Muscle of back (tissue), 13 donors: ENCODE measurements at places on chromosomes 5 and 9. TPM values are rescaled to one million over a fixed set of nuclear protein-coding genes. Genes with fewer than 3 reads are reported as not detected.

- DNase-seq = no peak
These were observed 232.1 kb downstream of the ARHGEF28 start for GRCh38 chr5:73858054-73858453.

DNA sequence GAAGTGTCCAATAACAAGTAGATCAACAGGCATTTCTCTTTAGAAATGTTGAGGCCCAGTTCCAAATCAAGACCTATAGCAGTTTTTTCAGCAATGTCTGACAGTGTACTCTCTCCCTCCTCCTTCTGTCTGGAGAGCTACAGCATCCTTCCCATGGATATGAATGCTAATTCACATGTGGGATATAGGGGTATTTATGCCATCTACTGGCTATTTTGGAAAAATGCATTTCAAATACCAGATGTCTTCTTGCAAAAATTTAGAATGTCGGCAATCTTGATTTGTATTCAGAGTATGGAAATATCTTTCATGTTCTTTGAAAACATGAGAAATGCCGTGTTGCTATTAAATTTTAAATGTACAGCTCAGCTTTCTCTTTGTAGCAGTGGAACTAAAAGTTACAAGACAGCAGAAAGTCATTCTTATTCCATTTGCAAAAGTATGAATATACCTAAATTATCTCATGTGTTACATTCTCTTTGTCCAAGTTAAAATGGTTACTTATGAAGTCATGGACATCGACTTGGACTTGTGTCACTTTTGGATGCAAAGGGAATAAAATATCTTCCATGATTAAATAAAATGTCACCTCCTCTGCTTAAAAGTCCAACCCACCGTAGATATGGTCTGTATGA lies 647.8 kb downstream of the TAF11L14 start:
- peak; percentile 34 for DNase-seq

- DNase-seq = peak; percentile 62
These were observed 322.7 kb downstream of the ARHGEF28 start for GRCh38 chr5:73948720-73949119.

DNA sequence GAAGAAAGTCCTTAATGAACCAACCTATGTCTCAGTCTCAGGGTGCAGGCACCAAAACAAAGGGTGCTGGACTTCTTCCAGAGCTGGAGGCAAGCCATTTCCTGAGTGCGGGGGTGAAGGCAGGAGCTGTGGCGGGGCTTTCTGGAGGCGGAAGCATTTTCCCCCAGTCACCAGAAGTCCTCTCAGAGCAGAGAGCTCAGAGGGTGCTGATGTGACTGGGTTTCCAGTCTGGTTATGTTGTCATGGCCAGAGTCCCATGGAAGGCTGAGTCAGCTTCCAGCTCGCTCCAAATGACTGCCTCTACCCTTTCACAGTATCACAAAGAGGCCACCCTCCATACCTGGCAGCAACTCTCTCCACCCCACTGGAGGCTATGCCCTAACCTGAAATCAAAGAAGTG lies 86.0 kb downstream of the TRPC7 start:
- DNase-seq = no peak

- DNase-seq = no peak
These were observed 181.7 kb downstream of the ADGRV1 start for GRCh38 chr5:90740244-90740799.

GRCh38 chr5:53713978-53714666 lies 153.7 kb downstream of the NDUFS4 start:
- DNase-seq = no peak

DNA sequence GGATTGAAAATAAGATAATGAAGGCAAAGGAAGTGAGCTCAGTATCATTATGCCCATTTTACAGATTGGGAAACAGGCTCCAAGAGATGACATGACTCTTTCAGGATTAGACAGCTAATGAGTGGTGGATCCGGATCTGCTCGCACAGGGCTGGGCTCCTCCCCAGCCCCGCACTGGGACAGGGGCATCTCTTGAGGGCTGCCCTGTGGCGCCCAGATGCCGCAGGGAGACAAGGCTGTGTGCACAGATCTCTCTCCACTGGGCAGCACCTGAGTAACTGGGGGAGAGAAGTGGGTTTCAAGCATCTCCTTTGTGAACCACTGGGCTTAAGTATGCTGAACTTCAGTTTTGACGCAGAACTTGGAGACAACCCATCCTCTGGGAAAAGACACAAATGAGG lies 43.9 kb downstream of the ADAMTS2 start:
- no peak for DNase-seq

- no peak for DNase-seq
These were observed 118.2 kb downstream of the ENTREP1 start for GRCh38 chr9:69443178-69443577.

GRCh38 chr9:98219794-98220370 lies 27.4 kb upstream of the CORO2A start:
- DNase-seq = no peak

DNA sequence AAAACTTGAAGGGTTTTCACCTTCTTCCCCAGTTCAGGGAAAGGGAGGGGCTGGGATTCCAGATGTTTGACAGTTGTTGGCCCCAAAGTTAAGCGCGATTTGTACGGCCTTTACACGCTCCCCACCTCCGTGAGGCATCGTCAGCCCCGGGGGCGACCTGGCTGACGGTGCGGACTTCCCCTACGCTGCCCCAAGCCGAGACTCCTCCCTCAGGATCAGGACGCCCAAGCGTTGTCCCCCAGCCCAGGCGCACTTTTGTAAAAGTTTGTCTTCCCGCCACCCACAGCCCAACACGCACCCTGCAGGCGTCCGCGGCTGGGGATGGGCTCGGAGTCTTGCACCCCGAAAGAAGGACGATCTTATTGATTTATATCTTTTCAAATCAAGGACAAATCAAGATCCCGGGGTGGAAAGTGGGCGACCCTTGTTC lies 713 bp downstream of the MOB3B start:
- no peak for DNase-seq

DNA sequence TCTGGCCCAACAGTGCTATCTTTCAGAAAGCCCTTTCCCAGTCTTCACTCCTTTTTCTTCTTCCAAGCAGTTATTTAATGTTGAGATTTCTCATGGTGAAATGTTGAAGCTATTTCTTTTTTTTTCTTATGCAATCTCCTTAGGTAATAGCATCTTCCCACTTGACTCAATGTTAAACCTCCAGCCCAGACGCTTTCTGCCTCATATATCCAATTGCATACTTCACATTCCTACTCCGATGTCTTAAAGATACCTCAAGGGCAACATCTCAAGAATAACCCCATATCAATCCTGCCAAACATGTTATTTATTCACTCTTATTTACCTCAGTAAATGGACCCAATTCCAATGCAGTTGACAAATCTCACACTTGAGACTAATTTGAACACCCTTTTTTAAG lies 187.3 kb downstream of the CDH12 start:
- no peak for DNase-seq

DNA sequence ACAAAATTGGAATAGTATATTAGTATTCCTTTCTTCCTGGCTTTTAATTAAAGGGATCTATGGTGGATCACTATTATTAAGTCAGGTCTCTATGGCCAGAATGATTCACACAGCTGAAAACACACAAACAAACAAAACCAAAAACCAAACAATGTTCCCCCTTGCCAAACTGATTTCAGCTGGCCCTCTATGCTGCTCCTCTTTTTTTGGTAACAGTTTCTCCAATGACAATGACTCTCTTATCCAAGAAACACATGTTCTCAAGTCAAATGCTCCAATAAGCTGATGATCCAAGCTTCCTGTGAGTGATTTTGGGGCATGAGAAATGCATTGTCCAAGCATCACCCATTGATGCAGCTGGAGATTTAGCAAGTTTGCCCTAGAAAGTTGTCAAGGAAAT lies 193.4 kb upstream of the TUT7 start:
- no peak for DNase-seq

GRCh38 chr5:525916-526315 lies 1.7 kb upstream of the SLC9A3 start:
- no peak for DNase-seq

GRCh38 chr9:33230756-33231622 lies 9.0 kb upstream of the SPINK4 start:
- no peak for DNase-seq

DNA sequence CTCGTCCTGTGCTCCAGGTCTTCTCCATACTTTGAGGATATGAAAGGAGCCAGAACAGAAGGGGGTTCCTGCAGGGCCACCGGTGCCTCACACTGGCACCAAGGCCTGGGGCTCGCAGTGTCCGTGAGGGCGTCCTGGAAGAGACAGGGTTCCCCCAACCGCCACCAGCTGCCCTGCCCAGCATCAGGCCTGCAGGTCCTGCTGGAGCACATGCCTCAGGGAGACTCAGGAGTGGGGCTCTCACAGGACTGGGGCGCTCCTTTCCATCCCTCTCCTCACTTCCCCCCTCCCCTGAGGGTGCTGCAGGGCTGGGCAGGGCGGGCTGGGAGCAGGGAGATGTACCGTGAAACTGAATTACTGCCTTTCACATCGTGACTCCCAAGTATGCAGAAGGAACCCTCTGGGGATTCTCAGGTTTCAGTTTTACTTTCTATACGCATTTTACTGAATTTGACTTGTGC lies 31.7 kb downstream of the CEP72 start:
- peak; percentile 10 for DNase-seq

- no peak for DNase-seq
These were observed 7.3 kb downstream of the IRX1 start for GRCh38 chr5:3602785-3603502.

- no peak for DNase-seq
These were observed 144.8 kb downstream of the TRIM36 start for GRCh38 chr5:115024922-115025321.

DNA sequence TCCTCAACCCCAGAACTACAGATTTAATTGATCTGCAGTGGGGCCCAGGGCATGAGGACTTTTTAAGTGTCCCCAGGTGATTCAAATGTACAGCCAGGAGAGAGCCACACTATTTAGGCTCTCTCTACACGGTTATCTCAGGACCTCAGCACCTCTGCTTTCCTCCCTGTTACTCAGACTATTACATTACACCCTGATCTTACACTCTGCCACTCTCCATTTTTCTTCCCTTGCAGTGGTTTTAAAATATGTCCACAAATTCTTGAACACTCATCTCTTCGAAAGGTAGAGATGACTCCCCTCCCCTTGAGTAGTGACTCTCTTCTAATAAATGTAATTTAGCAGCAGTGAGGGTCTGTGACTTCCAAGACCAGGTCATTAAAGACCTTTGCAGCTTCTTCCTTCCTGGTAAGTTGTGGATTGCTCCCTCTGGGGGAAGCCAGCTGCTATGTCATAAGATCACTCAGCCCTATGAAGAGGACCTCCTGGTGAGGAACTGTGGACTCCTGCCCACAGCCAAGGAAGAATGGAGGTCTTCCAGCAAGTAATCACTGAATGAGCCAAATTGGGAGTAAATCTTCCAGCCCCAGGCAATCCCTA lies 87.5 kb upstream of the SSBP2 start:
- DNase-seq = no peak

DNA sequence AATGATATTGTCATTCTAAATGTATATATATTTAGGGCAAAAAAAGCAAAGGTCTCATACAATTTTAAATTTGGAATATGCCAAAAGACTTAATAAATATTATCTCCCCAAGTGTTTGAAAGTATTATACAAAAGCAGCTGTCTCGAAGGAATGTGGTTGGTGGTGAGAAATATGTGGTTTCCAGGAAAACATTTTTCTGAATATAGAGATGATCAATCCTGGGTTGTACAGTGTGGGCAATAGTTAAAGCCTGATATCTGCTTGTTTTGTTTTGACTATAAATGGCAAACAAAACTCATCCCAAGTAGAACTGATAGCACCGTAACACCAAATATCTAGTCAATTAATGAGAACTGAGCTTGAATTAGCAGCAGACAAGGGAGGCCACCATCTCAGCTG lies 391.8 kb upstream of the CD180 start:
- DNase-seq = no peak

GRCh38 chr5:142206801-142207200 lies 98.2 kb downstream of the NDFIP1 start:
- no peak for DNase-seq

- DNase-seq = no peak
These were observed 14.5 kb downstream of the APTX start for GRCh38 chr9:32986971-32987370.

GRCh38 chr5:171841984-171842776 lies 56.6 kb downstream of the SMIM23 start:
- no peak for DNase-seq

DNA sequence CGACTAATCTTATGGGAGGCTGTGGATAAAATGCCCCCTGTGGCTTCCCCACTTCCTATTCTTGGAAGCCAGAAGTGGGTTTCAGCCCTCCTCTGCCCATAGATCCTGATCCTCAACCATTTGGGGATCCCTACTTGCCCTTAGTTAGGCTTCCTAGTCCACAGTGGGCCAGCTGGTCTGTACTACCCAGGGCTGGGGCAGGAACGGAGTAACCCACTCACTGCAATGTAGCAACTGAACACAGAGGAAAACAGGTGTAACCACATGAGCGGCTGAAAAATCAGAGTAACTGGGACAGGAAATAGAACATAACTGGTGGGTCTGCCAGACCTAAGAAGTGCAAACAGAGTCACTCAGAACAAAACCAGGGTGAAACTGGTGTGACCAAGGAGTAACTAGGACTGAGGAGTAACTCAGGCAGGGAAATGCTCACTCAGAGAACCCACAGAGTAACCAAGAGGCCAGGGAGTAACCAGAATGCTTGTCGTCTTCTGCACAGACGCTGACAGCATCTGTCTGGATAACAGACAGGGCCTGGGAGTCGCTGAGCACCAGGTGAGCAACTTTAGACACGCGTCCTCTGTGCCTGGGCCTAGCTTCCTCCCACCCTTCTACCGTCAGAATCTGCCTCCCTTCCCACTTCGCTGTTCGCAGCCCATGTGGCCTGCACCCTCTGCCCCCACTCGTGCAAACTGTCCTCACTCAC lies 1.0 kb downstream of the AQP3 start:
- DNase-seq = no peak

DNA sequence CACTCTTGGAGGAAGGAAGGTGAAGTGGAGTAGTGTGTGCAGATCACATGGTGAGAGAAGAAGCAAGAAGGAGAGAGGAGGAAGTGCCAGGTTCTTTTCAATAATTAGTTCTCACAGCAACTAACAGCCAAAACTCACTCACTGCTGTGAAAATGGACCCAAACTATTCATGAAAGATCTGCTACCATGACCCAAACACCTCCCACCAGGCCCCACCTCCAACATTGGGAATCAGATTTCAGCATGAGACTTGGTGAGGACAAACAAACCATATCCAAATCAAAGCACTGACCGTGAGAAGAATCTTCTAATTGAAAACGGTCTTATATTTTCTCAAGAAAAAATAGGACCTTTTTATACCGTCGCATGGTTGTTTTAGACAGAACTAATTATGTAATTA lies 468.7 kb upstream of the TYRP1 start:
- no peak for DNase-seq

SLIT3 gene
- 6.6 TPM for polyA plus RNA-seq

BAAT gene
- 0.60 TPM for polyA plus RNA-seq

GKAP1 gene
- 15.7 TPM for polyA plus RNA-seq

CER1 gene
- polyA plus RNA-seq = 0.29 TPM

LCN6 gene
- not detected for polyA plus RNA-seq

GABRA1 gene
- not detected for polyA plus RNA-seq

MUSK gene
- 7.4 TPM for polyA plus RNA-seq

BARHL1 gene
- polyA plus RNA-seq = not detected

CDH6 gene
- polyA plus RNA-seq = 3.2 TPM

CRB2 gene
- polyA plus RNA-seq = 0.04 TPM
